ENCODE measurements at places on chromosomes 2 and 18.

- no peaks in the 10 kb centered on the region for H3K27me3 ChIP-seq
- DNase-seq = no peak
- H3K4me1 ChIP-seq = peaks cover 8% of the 10 kb centered on the region
- H3K4me3 ChIP-seq = no peak overlapping the region
Measured at GRCh38 chr2:105595536-105595935, 149.2 kb upstream of the NCK2 start.

DNA sequence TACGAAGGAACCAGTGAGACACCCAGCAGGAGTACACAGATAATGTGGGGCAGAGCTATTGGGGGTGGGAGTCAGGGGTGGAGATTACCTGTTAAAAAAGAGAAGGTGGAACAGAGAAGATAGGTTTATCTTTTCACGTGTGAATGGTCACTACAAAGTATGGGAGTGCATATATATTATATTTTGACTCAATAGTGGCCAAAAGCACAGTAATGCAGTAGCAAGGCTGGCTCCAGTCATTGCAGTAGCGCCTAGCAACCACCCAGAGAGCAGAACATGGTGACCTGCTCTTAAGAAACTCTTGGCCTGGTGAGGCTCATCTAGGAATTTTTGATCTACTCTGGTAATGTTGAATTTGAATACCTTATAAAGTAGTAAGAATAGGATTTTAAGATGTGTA lies 1.0 kb downstream of the IMPACT start:
- peak overlapping the region; percentile 66 for H3K4me3 ChIP-seq
- peaks cover 10% of the 10 kb centered on the region for H3K4me1 ChIP-seq
- H3K27ac ChIP-seq = no peak overlapping the region
- DNase-seq = peak; percentile 13
- H3K36me3 ChIP-seq = peaks cover 13% of the 10 kb centered on the region
- H3K27me3 ChIP-seq = peaks cover 14% of the 10 kb centered on the region

GRCh38 chr2:84781942-84782716 lies 98.8 kb downstream of the TRABD2A start:
- no peak for DNase-seq
- H3K27ac ChIP-seq = no peak overlapping the region
- no peak overlapping the region for H3K4me3 ChIP-seq
- H3K4me1 ChIP-seq = peaks cover 8% of the 10 kb centered on the region
- no peaks in the 10 kb centered on the region for H3K36me3 ChIP-seq
- no peaks in the 10 kb centered on the region for H3K27me3 ChIP-seq

DNA sequence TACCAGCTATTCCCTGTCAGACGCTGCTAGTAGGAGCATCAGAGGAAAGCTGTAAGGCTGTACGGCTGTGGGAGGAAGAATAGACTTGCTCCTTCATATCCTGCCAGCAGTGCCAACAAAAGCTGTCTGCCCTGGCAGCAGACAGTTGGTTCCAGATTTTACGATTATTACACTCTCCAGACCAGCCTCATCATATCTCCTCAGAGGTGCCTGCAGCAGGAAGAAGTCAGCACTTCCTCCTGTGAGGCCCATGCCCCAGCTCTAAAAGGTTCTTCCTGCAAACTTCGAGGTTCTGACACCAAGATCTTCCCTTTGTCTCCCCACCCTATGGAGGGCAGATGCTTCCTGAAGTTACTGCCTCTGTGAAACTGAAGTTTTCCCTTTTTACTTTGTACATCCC lies 537.7 kb upstream of the PKDCC start:
- no peaks in the 10 kb centered on the region for H3K36me3 ChIP-seq
- no peak overlapping the region for H3K27ac ChIP-seq
- no peak for DNase-seq
- H3K4me1 ChIP-seq = no peaks in the 10 kb centered on the region

- H3K4me1 ChIP-seq = peaks cover under 1% of the 10 kb centered on the region
- H3K27me3 ChIP-seq = no peaks in the 10 kb centered on the region
- no peak for DNase-seq
- no peak overlapping the region for H3K27ac ChIP-seq
- no peak overlapping the region for H3K4me3 ChIP-seq
- no peaks in the 10 kb centered on the region for H3K36me3 ChIP-seq
Measured at GRCh38 chr2:121329786-121330185, 44.8 kb upstream of the TFCP2L1 start.

GRCh38 chr2:164028814-164029534 lies 293.2 kb upstream of the FIGN start:
- no peaks in the 10 kb centered on the region for H3K4me1 ChIP-seq
- no peaks in the 10 kb centered on the region for H3K36me3 ChIP-seq
- H3K4me3 ChIP-seq = no peak overlapping the region
- no peaks in the 10 kb centered on the region for H3K27me3 ChIP-seq

DNA sequence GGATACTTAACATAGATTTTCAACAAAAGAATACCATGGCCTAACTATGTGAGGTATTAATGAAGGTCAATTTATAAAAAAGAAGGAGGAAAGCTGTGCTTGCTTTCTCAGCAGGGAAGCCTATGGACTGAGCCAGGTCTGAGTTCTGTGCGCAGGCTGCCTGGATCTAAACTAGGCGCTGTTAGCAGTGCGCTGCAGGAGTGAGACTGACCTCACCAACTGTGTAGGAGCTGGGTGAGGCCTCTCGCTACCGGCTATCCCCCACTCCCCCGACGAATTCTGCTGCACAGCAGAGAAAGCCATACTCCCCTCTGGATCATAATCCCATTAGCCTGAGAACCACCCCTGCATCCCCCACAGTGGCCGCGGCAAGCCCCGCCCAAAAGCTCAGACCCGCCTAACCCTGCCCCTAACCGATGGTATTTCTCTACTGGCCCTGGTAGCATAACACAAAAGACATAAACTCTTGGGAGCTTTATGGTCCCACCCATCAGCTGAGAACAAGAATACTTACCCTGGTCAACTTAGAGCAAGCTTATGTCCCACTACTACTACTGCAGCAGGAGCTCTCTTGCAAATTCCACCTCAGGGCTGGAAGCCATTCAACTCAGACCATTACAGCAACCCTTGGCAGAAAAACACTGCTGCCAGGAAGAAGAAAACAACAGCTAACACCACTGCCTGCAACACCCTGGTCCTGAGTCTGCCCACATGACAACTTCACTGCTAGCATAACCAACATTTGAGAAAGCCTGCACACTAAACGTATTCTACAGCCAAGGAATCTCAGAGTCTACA lies 28.0 kb downstream of the SULT1C2 start:
- H3K4me3 ChIP-seq = peak overlapping the region; percentile 13
- no peaks in the 10 kb centered on the region for H3K27me3 ChIP-seq
- peak; percentile 56 for DNase-seq
- no peaks in the 10 kb centered on the region for H3K36me3 ChIP-seq

GRCh38 chr2:70202236-70202806 lies 11.5 kb upstream of the C2orf42 start:
- H3K27me3 ChIP-seq = no peaks in the 10 kb centered on the region
- H3K27ac ChIP-seq = no peak overlapping the region
- DNase-seq = no peak
- no peak overlapping the region for H3K4me3 ChIP-seq
- no peaks in the 10 kb centered on the region for H3K4me1 ChIP-seq

All from neural progenitor cell (in vitro differentiated cells).